ENCODE measurements at places on chromosomes 11 and 22. TPM values are rescaled to one million over a fixed set of nuclear protein-coding genes. Genes with fewer than 3 reads are reported as not detected.

- no peak for DNase-seq
Observed at GRCh38 chr11:1546536-1547466, 25.3 kb downstream of the DUSP8 start.

DNA sequence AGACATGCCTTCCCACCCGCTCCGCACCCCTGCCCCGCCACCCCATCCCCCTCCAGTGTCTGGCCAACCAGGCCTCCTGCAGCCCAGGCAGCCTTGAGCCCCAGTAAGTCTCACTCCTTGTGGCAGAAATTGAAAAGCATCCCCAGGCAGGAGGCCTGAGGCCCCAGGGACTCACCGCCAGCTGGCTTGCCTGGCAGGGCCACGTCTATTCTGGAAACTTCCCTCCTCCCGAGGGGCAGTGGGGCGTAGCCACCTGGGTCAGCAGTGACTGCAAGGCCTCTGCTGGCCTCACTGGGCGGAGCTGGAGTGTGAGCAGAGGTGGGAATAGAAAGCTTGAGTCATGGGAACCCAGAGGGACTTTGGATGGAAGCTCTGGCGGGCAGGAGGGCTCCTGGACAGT, 26.3 kb downstream of the ANO1 start:
- DNase-seq, result no peak

GRCh38 chr11:11813288-11813962, 28.3 kb upstream of the USP47 start:
- DNase-seq, result peak; percentile 94

DNA sequence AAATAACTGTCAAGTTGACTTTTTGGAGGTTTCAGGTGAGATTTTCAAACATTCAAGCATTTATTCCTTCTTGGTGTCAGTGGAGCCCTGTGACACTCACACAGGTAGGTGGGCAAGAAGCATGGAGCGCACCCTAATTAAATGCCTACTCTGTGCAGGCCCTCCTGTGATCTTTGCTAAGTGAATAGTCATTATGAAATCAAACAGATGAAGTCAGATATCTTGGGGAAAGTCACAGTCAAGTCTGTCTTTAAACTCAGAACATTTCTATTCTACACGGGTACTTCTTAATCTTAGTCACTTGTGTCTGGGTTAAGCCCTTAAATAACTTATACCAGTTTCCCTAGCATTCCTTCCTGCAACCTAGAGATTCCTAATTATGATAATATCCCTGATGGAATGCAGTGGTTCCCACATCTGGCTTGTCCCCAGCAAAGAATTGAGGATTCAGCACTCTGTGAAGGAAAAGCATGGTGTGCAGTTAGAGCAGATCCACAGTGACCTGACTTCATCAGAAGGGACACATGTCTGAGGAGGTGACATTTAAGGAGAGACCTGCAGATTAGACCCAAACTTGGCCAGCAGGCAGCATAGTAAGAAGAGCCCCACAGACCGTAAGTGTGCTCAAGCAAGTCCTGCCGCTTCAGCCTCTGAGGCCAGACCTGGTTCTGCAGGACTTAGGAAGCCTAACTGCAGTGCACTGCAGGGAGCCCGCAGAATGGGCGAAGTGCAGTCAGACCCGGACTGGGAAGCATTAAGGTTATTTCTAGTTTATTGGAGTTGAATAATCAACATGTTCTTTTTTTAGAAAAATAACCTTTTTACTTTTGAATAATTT, 85.3 kb upstream of the GAL start:
- DNase-seq, result peak; percentile 28

DNA sequence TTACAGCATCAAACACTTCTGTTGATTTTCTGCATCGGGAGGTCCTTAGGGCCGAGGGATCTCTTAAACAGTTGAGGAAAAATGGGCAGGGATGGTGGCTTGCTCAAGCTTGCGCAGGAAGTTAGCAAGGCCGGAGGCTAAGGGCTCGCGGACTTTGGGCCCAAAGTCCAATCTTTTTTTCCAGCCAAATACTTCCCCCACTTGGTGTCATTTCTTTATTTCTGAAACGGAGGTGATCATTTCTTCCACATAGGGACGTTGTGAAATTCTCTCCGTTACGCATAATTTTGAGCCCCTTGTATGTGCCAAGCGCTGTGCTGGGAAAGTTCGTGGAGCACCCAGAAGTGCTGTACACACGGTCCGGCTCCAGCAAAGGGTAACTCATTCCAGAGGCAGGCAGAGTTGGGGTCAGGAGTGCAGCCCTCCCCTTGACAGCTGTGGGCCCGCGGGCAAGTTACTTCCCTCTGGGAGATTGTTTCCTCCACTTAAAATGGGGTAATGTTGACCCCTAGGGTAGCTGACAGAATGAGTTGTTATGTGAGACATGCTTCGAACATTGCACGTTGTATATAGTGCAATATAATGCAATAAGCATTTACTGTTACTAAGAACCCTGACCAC, 809 bp downstream of the MIEF1 start:
- no peak for DNase-seq

DNA sequence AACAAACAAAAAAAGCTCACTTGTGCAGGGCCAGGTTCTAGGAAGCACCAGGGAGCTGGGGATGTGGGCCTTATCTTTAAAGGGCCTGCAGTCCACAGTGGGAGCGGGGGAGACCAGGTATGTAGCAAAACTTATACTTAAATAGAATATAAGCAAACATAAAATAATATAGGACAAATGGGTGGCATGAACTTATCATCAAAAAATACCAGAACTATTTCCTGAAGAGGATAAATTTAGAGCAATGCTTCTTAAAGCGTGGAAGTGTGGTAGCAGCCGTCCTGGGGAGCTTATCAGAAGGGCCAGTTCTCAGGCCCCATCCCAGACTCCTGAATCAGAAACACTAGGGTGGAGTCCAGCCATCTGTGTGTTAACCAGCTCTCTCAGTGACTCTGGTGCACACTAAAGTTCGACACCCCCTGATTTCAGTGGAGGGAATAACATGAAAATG, 9.3 kb downstream of the VPS26B start:
- DNase-seq, result no peak

DNA sequence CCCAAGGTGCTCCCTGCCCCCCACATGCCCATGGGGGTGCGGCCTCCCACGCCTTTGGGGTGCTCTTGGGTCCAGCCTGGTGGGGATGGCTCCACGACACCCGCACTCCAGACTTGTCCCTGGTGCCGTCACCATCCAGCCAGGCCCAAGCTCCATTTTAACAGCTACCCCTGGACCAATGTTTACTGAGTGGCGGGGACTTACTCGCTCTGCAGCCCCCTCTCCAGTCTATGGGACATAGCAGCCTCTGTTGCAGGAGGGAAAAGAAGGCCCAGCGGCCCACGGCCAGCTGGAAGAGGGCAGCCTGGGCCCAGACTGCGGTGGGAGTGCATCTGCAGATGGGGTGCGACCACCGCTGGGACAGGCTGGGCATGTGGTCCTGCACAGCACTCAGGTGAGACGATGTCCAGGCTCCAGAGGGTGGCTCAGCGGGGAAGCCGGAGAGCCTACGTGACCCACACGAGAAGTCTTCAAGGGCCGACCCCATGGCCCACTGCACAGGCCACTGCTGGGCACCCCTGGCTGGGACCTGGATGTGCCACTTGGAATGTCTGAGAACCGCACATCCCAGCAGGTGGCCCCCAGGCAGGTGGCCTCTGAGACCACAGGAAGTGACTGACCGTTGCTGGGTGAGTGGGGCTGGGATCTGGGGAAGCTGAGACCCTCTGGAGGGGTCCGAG, 18.1 kb downstream of the IL17REL start:
- no peak for DNase-seq

TMPRSS6 gene
- total RNA-seq, result not detected

SCARF2 gene
- total RNA-seq, result 42.9 TPM

APOA5 gene
- not detected for total RNA-seq

CASP4 gene
- 158 TPM for total RNA-seq

REXO2 gene
- total RNA-seq, result 162 TPM

MRE11 gene
- 15.5 TPM for total RNA-seq

PACS1 gene
- 31.5 TPM for total RNA-seq

All from fibroblast of the aortic adventitia (primary cell).